Nephron progenitor cell (in vitro differentiated cells): ENCODE measurements at places on chromosomes 2 and 18.

DNA sequence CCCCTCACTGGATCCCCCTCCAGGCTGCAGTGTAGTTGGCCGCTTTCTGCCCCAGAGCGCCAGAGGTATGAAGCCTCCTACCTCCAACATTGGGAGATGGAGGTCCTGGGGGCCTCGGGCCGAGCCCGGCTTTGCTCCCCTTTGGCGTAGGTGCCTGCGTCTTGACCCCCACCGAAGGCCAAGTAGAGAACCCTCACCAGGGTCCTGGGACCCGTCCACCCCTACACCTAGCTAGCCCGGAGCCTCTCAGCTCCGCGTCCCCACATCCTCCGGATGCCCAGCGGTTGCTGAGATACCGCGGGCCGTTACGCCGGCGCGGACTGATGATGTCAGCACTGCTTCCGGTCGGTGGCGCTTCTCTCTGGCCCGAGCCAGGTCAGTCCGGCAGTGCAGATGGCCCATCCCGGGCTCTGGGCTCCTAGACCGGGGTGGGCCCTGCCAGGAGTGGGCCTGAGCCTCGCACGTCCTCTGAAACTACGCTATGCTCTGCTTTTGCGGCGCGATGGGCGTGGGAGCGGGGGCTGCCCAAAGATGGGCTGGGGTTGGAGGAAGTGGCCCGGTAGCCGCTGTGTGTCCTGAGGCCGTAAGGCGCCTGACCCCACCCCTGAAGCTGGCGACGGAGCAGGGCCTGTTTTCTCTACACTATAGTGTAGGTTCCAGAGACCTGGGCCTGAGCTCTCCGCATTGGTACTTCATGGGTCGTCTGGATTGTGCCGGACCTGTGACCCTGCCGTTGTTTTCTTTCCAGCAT, at the start of the genes GLB1L and STK16:
TSS of gene GLB1L (minus strand) at position 297 of the 751 bp plus-strand sequence. CDS start 1,871 bp downstream, outside the sequence.
TSS of gene STK16 (plus strand) at position 332 of the 751 bp plus-strand sequence. CDS start 521 bp downstream, outside the sequence.
- DNase-seq = peak; percentile 96

GRCh38 chr18:36640021-36640952, 188.5 kb downstream of the TPGS2 start:
- no peak for DNase-seq

- no peak for DNase-seq
These were observed 656 bp downstream of the LRRTM4 start for GRCh38 chr2:77521548-77521891.

- no peak for DNase-seq
These were observed 16.0 kb downstream of the PDCD1 start for GRCh38 chr2:241842620-241843211.

DNA sequence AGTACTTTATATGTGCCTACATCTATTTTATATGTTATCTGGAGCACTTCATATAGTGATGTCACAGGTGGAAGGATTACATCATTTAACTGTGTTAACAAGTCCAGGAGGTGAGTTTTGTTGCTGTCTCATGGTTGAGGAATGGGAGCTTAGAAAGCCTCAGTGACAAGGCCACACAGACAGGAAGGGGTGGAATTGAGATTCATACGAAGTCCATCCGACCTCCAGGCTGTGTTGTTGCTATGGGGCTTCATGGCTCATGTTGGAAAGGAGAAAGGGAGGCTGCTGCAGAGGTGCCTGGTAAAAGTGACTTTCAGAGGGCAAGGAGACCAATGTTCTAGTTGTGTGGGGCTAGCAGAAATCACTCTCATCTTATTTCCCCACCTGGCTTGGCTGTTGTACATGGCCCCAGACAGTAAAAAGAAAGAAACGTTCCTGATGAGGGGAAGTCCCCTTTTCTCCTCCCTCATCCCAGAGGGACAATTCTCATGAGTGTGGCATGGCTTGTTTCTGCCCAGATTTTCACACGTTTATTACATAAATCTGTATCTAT, 31.0 kb upstream of the GREB1 start:
- no peak for DNase-seq

DNA sequence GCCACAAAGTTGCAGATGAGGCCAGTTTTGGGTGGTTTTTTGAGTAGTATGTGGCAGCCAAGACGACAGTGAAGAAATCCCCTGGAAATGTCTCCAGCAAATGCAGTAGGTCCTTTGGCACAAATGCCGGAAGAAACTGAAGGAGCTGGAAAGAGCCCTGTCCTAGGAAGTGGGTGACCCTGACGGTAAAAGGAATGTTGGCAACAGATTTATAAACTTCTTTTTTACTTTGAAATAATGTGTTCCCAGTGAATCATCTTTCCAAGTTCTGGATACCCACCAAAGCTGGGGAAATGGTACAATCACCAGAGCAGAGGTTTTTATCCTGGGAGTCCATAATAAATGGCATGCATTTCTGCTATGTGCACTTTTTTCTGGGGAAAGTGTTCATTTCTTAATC, 112.9 kb downstream of the CSRNP3 start:
- DNase-seq = no peak

GRCh38 chr2:112698834-112699515, 21.8 kb upstream of the NT5DC4 start:
- DNase-seq = no peak

DNA sequence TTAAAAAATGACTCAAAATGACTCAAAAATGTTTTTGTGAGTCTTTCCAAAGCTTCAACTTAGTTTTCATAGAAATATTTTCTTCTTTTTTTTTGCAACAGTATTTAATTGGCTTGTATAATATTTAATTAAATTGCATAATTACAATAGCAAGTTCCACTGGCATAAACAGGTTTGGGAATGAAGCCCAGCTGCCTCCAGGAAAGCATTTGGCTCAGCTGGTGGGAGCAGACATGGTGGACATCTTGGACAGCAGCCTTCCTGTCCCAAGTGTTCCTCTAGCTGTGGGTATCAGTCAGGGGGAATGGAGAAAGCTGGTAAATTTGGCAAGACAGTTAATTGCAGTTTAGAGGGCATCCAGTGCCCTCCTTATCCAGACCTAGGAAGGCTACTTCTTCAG, 213.4 kb downstream of the ZBTB7C start:
- no peak for DNase-seq

GRCh38 chr2:225008179-225008856, 34.0 kb downstream of the DOCK10 start:
- no peak for DNase-seq

DNA sequence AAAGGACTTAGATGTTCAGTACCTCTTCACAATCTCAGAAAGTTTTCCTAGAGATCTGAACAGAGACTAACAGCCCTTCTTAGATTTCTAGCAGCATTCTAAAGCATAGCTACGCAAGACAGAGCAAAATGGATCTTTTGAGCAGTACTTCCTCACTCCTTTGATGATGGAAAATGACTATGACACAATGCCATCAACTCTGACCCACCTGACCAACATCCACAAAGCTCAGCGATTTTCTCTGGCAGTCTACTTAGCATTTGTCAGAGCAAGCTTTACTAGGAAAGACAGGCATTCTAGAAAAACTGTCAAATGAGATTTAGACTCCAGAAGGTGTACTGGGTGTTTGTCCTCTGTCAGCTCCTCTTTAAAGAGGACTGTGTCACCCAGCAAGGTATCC, 180.9 kb upstream of the ACVR2A start:
- no peak for DNase-seq

- no peak for DNase-seq
These were observed 869 bp downstream of the USP40 start for GRCh38 chr2:233565685-233566140.

GRCh38 chr2:136783856-136784255, 18.5 kb downstream of the THSD7B start:
- no peak for DNase-seq

DNA sequence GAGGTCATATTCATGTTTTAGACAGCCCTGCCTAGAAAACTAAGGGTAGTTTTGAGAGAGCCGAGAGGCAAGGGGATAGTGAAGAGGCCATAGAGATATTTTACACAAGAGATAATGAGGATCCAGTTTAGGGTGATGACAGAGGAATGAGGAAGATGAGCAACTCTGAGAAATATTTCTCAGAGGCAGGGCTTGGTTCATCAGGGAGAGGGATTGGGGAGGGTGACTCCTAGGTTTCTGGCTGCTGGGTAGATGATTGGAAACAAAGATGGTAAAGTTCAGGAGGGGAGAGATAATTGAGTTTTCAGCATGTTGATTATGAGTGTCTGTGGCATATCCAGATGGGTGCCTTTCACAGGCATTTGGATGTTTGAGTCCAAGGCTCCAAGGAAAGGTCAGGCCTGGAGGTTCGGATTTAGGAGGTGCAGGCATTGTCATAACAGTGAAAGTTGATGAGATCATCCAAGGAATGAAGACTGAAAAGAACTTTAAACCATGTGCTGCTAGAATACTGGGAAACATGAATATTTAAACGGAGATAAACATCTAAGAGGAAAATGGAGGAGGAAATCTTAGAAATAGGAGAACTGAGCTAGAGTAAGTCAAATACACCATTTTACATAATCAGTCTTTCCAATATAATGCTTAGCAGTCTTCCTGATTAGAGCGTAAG, 7.4 kb downstream of the MYL12B start:
- no peak for DNase-seq

DNA sequence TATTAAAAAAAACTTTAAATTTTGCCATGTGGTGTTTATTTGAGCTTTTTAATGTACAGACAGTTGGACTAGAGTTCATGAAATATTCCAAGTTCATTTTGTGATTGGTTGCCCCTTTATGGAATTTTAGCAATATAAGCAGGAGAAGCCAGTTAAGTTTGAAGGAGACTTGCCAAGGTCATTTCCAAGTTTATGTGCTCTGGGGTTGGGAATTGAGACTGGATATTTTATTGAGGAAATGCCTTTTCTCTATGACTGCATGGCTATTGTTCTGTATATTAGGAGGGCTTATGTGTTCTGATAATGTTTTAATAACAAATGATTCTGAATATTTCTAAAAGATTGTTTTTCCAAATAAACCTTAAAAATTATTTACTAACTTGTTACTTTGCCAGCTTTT, 67.0 kb upstream of the TCF4 start:
- no peak for DNase-seq

DNA sequence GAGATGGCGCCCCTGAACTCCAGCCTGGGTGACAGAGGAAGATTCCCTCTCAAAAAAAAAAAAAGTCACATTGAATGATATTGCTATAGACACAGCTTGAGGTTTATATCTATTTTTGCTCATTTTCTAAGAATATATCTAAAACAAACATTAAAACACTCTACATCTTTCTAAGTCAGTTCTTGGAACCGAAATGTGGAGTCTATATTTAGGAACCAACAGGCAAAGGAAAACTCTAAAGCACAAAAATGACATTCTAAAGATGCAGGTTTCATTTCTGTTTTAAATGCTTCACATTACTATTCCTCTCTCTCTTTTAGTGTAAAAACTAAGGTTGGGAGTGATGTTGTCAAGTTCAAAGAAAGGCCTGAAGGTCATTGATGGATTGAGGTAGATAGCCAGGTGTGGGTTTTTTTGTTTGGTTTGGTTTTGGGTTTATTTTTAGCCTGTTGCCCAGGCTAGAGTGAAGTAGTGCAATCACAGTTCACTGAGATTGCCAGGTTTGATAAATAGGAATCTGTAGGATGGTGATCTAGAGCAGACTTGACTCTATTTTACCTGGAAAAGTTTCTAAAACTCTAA, 194.0 kb upstream of the RBBP8 start:
- no peak for DNase-seq
